ENCODE measurements at places on chromosomes 13 and 19. TPM values are rescaled to one million over a fixed set of nuclear protein-coding genes. Genes with fewer than 3 reads are reported as not detected.

The CYP4F2 gene
- total RNA-seq: not detected

The FCGBP gene
- under 0.01 TPM for total RNA-seq

The CACNA1A gene
- 2.3 TPM for total RNA-seq

The CPB2 gene
- total RNA-seq: not detected

The IL11 gene
- 2.9 TPM for total RNA-seq

The PODNL1 gene
- 0.36 TPM for total RNA-seq

The ZNF431 gene
- total RNA-seq: 1.9 TPM

The FKBP8 gene
- 409 TPM for total RNA-seq

The LATS2 gene
- 30.6 TPM for total RNA-seq

The RUBCNL gene
- total RNA-seq: not detected

The ZFP36 gene
- 47.3 TPM for total RNA-seq

The MATK gene
- total RNA-seq: not detected

The RGCC gene
- total RNA-seq: 8.3 TPM

The KLK2 gene
- not detected for total RNA-seq

The PCDH17 gene
- 0.18 TPM for total RNA-seq

The ZNF613 gene
- 9.6 TPM for total RNA-seq

The PCSK4 gene
- total RNA-seq: 0.97 TPM

The SGCG gene
- total RNA-seq: not detected
